ENCODE measurements at places on chromosomes 2 and 18. TPM values are rescaled to one million over a fixed set of nuclear protein-coding genes. Genes with fewer than 3 reads are reported as not detected.

GRCh38 chr2:152028182-152028862 lies 70.5 kb downstream of the CACNB4 start:
- DNase-seq = no peak

DNA sequence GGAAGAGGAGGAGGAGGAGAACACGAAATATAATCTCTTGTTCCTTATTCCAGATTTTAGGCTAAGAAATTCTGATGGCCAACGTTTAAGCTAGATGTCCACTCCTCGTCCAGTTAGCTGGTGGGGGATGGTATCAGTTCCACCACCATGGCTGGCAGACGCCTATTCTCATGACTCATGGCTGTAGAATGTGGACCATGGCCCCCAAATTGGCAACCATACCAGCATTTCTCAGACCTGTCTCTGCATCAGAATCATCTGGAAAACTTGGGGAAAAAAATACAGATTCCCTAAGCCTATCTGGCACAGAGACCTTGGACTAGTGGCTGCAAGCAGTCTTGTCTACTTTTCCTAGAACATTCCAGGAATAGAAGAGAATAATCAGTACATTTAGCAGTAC lies 267.7 kb upstream of the SIX2 start:
- DNase-seq = no peak

DNA sequence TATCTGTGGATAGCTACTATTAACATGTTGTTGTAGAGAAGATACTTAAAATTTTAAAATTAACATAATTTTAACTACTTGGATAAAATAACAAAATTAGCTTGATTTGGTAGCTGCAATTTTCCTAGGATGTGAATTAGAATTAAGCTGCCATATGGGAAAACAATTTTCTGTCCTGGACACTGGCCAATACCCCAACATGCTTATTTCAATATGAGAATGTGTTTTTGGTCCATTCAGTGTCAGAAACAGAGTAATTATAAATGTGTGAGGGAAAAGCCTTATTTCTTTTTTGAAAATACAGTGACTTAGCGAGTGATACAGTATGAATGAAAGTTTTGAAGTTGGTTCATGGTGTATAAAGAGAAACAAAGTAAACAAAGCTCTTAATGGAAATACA lies 948.3 kb upstream of the GYPC start:
- no peak for DNase-seq

RBMS1 gene
- 89.4 TPM for polyA plus RNA-seq

CENPA gene
- not detected for polyA plus RNA-seq

DNA sequence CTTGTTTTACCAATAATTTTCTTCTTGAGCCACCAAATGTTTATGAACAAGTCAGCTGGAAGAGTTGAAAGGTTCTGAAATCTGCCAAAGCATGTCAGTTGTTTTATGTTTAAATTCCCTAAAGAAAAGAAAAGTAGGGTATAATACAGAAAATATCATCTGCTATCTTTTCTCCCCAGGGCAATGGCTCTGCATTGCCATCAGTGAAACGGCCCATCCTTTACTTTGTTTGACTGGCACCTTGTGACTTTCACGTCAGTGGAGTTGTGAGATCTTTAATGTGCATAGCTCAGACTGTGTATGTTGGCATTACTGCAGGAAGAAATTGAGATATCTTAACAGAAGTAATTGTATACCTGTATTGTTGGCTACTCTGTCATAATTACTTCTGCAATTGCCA lies 239.9 kb downstream of the THSD7B start:
- DNase-seq = no peak

GRCh38 chr2:100988630-100989417 lies 13.3 kb upstream of the RPL31 start:
- DNase-seq = no peak

GRCh38 chr2:217990389-217990788 lies 12.4 kb downstream of the TNS1 start:
- no peak for DNase-seq

TCF23 gene
- polyA plus RNA-seq = not detected

- DNase-seq = no peak
Measured at GRCh38 chr18:44683556-44683955, 2.9 kb downstream of the SETBP1 start.

- DNase-seq = no peak
Measured at GRCh38 chr2:85235281-85235680, 92.5 kb downstream of the TGOLN2 start.

C18orf54 gene
- polyA plus RNA-seq = 0.14 TPM

DNA sequence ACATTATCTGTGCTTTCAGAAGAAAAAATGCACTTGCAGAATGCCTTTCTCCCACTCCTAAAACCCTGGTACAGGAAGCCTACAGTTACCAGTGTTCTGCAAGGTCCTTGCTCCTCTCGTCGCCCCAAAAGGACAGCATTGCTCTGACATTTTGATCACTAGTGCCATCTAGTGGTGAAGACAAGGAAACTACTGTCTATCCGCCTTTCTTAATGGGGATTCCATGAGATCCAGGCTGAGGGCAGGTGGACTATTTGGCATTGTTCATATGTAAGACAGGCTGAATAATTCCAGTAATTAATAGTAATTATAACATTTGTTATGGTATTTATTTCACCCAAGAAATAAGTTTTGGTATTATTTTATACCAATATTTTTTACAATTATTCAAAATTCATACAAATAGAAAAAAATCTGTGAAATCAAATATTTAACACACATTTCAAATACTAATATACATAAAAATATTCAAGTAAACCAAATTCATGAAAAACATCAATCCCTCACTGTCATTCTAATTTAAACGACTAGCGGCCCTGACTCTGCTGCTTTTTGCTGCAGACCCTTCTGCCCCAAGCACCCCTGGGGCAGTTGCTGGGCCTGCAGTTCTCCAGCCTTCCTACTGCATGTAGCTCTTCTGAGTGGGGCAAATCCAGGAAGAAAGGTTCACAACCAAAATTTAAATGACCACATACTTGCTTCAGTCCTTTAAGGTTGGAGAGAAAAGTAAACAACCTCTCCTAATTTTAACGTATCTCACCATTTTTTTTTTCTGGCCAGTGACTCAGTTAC lies 19.0 kb downstream of the TPGS2 start:
- peak; percentile 32 for DNase-seq

- no peak for DNase-seq
Measured at GRCh38 chr2:102481931-102482330, 8.9 kb downstream of the SLC9A4 start.

- DNase-seq = no peak
Measured at GRCh38 chr2:217941886-217942728, 60.7 kb downstream of the TNS1 start.

GRCh38 chr2:9885036-9885684 lies 41.9 kb downstream of the TAF1B start:
- DNase-seq = no peak

GRCh38 chr18:7104649-7105048 lies 12.9 kb downstream of the LAMA1 start:
- no peak for DNase-seq

CLEC4F gene
- polyA plus RNA-seq = 0.65 TPM

DNA sequence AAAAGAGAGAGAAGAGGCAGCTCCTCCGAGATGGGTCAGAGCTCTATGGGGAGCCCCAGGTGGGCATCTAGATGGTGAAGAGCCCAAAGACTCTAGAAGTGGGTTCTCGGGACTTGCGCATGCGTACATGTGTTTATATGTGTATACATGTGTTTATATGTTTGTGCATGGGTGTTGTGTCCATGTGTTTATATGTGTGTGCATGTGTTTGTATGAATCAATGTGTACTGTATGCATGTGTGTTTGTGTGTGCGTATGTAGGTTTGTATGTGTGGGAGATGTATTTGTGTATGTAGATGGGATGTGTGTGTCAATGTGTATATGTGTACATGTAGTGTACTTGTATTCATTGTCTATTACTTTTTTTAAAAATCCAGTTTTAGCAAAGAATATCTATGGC lies 25.6 kb downstream of the DNPEP start:
- no peak for DNase-seq

CAD gene
- polyA plus RNA-seq = 0.71 TPM

GRCh38 chr2:207867905-207868304 lies 98.2 kb upstream of the FZD5 start:
- DNase-seq = no peak

DNA sequence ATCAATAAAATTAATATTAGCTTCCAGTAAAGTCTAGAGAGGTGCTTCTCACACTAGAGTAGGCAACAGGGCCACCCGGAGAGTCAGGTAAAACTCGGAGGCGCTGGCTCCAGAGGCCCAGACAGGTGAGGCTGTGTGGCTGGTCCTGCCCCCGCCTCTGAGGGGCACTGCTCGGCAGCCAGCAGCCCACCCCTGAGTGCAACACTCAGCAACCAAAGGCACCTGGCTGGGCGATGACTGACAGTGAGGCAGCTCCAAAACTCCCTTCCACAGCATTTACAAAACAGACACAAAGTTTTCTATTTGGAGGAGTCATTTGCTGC lies 138.8 kb upstream of the ID2 start:
- DNase-seq = no peak

DNA sequence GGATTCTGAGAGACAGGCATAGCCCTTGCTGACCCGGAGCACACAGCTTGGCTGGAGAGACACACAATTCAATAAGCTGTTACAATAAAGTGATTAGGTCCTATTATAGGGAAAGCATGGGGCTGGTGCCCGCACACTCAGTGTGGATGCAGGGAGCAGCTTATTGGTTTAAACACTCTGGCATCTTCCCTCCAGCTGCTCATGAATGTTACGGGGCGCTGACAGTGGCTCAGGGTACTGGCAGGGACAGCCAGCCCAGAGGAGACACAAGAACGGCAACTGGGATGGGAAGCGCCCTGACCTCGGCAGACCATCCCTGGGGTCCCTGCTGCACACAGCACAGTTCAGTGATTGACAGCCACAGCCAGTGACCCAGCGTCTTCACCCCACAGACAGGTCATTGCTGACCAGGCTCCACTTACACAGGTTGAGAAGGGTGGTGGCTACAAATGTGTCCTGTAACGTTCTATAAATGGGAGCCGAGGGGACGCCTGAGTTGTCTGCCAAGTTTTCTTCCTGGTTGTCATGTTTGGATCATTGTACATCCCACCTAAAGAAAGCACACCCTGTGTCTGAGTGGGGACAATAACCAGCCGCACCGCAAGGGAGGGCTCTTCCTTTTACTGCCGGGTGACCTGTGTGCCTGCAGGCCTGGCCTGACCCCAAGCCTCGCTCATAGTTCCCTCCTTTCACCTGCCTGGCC lies 60.3 kb downstream of the SH3BP4 start:
- DNase-seq = no peak

GRCh38 chr2:31082002-31082401 lies 56.2 kb downstream of the GALNT14 start:
- no peak for DNase-seq

DNA sequence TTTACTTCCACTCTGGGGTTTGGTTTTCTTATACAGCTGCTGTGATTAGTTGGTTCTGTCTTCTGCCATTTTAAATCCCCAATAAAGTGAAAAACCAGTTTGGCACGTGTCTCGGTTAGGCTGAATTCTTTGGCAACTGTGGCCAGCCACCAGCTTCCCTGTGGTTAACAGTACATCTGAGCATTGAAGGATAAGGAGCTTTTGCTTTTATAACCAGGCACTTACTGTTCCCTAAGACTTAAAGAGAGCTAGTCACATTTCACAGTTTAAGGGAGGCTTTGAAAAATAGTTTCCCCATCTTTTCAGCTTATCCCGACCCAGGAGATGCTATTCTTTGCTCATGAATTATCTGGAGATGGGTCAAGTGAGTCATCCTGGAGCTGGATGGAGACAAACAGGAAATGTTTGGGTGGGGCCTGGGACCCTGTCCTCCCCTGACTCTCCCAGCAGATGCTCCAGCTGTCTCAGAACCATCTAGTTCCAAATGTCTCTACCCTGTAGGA lies 57.3 kb upstream of the EML6 start:
- DNase-seq = no peak

GRCh38 chr2:150824118-150824517 lies 336.7 kb upstream of the RND3 start:
- no peak for DNase-seq

DNA sequence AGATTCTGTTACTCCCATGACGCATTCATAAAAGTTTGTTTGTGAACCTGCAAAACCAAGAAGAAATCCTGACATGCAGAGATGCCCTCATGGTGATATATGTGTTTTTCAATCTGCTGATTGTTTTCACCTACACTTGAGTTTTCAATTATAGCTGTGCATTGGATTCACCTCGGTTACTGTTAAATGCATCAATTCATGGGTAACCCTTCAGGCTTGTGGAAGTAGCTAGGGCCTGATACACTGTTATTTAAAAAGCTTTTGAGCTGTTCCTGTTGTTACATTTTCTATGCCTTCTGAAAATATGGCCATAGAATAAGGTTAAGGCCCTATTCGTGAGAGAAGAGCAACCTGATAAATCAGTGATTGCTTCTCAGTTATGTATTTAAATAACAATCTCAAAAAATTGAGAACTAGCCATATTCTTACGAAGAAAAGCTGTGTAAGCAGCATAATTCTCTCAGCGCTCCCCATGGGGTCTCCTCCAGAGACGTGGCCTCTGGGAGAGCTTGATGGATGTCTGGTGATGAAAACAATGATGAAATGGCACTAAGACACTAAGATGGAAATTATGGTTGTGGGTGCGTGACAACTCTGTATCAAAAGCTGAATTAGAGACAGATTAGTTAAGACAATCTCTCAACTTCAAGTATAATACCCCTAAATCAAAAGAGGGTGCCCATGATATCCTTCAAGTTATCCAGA lies 60.5 kb downstream of the RIT2 start:
- DNase-seq = no peak

DNA sequence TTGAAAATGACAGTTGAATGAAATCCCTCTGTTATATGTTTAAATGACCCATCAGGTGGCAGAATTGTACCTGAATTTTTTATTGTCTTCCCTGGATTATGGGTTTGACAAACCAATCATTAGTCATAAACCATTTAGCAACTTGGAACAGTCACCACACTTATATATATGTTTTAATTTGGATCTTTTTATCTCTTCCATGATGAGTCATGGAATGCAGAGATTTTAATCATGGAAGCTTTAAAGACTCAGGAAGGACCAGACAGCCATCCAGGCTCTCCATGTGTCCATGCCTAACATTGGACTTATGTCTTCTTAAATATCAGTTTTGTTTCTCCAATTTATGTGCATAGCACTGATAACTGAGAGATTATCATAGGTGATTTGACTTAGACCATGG lies 188.3 kb upstream of the ZSWIM2 start:
- DNase-seq = no peak

DNA sequence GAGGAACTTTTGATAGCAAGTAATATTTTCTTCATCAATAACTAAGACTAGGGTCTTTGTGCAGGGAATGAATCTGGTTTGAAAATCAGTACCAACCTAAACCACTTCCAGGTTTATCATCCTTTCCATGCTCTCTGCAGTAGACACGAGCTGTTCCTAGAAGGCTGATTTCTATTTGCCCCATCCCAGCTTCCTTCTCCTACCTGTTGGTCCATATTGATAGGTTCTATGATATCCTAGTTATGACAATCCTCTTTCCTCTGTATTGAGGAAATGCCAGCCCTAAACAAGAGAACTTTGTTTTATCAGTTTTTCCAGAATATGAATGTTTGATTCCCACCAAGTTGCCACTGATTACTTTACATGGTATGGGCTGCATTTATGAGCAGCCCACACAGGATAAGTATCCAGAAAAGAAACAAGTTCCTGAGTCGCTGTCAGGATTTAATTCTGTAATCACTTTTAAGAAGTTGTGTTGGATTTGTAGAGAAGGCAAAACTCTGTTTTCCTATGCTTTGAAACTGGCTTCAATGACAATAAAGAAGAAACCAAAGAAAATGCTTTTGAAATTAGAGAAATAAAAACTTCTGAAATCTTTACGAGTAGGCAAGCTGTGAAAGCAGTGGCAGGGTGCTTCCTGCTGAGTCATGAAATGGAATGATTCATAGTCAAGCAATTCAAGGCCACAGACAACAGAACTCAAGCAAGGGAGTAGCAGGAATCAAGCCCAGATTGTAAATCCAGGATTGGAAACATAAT lies 37.3 kb upstream of the TANK start:
- DNase-seq = peak; percentile 87

GRCh38 chr2:109185821-109186570 lies 57.0 kb downstream of the SH3RF3 start:
- no peak for DNase-seq

KRTCAP3 gene
- polyA plus RNA-seq = not detected
